ENCODE measurements at places on chromosomes 2 and 18. TPM values are rescaled to one million over a fixed set of nuclear protein-coding genes. Genes with fewer than 3 reads are reported as not detected.
A peak's percentile ranks its signal among the peaks of the same experiment; 100 is the strongest.

Gene COLEC12
- 79.2 TPM for total RNA-seq

Gene RGPD4
- total RNA-seq: not detected

Gene CAVIN2
- 182 TPM for total RNA-seq

Gene STAT1
- 103 TPM for total RNA-seq

Gene GYPC
- 92.6 TPM for total RNA-seq

Gene LRP2
- 47.8 TPM for total RNA-seq

Gene COLEC11
- 0.30 TPM for total RNA-seq

Gene HNRNPA3
- 132 TPM for total RNA-seq

Gene PPP1R1C
- total RNA-seq: 2.9 TPM

DNA sequence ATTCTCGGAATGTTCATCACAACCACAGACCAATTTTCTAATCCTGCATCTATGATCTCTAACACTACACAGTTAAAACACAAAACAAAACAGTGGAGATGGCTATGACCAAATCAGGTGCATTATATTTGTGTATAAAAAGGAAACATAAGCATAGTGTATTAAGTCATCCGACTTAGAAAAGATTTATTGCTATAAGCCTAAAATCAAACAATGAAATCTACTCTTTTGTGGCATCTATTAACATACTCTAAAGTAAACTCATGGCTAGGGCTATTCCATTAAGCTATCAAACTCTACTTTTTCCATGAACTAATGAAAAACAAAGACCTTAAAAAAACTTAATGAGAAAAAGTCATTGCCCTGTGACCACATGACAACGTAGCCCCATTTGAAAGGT, 8.7 kb downstream of the SP3 start:
- DNase-seq: no peak

- no peak for DNase-seq
These were observed 41.6 kb upstream of the SPAG16 start for GRCh38 chr2:213242653-213243052.

DNA sequence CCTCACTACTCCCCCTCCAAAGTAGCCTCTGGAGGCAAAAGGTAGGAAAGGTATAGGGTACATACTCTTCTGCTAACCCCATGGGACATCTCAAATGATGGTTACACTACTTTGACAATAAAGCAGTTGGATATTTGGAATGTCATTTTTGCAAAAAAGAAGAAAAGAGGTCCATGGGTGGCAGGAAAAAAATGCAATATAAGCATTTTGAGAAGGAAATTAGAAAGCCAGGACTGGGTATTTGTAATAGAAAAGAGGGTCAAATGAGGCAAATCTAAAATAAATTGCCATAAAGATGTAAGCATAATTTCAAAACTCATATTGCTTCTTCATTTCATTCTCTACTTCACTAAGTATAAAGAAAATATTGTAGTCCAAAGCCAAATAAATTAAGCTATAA, 280.2 kb downstream of the NOL4 start:
- no peak for DNase-seq

DNA sequence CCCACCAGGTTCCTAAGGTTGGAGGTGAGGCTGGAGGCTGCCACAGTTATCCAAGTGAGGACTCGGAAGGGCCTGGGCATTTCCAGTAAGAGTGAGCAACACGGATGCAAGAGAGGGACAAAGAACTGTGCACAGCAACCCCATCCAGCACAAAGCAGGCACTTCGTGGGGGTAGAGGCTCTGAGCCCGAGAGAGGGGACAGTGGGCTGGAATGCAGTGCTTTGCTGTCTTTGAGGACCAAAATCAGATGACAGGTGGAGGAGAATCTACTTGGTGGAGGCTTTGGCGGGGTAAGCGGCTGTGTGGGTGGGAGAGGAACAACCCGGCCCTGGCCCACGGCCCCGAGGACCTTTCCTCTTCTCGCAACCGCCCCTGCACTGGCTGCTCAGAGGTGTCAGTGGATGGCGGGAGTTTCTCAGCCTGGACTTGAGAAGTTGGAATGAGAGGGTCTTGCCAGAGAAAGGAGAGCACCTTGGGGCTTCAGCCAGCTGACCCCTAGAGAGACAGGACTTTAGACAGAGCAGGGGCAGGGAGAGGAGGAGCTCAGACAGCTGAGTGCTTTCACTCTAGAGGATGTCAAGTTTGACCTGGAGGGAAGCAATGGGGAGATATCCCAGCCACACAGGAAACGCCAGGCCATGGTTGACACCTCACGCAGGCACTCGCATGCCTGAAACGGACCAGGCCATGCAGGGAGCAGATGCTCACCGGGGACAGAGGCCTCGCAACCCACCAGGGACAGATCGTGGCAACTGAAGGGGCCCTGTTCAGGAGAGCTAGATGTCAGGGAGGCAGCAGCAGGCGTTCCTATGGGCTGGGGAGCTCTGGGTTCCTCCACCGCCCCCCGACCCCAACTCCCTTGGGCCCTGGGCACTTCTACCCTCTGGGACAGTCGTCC, 11.6 kb downstream of the RAMP1 start:
- DNase-seq: no peak

GRCh38 chr2:195057001-195057400, 600.0 kb upstream of the SLC39A10 start:
- no peak for DNase-seq

DNA sequence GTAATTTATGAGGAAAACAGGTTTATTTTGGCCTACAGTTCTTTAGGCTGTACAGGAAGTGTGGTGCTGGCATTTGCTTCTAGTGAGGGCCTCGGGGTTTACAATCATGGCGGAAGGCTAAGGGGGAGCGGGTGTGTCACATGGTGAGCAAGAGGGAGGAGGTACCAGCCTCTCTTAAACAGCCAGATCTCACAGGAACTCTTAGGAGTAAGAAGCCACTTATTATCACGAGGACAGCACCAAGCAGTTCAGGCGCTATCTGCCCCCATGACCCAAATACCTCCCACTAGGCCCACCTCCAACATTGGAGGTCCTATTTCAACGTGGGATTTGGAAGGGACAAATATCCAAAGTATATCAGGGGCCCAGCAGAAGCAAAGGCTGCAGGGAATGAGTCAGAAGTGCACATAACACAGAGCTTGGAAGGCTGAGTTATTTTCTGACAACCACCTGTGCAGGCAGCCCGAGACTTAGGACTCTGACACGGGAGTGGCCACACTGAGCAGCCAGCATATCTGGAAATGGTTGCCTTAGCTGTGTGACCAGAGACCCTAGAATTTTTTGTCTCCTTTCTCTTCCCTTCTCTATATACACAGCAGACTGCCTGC, 170.9 kb downstream of the PRPF40A start:
- DNase-seq: no peak

DNA sequence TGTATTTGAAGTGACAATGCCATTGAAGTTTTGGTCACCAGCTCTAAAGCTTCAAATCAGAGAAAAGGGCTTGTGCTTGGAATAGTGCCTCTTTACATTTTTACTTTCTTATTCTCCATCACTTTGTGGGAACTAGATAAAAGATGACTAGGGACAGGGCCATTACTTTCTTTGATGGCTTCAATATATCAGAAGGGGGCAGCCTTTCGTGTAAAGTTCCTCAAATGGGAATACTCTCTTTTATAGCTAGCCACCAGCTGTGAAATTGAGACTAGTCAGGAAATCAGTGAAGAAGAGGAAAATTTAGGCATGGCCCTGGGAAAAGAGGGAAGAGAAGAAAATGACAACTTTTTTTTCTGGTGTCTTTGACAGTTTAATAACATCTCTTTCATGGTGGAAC, 242.5 kb downstream of the DCC start:
- DNase-seq: no peak

DNA sequence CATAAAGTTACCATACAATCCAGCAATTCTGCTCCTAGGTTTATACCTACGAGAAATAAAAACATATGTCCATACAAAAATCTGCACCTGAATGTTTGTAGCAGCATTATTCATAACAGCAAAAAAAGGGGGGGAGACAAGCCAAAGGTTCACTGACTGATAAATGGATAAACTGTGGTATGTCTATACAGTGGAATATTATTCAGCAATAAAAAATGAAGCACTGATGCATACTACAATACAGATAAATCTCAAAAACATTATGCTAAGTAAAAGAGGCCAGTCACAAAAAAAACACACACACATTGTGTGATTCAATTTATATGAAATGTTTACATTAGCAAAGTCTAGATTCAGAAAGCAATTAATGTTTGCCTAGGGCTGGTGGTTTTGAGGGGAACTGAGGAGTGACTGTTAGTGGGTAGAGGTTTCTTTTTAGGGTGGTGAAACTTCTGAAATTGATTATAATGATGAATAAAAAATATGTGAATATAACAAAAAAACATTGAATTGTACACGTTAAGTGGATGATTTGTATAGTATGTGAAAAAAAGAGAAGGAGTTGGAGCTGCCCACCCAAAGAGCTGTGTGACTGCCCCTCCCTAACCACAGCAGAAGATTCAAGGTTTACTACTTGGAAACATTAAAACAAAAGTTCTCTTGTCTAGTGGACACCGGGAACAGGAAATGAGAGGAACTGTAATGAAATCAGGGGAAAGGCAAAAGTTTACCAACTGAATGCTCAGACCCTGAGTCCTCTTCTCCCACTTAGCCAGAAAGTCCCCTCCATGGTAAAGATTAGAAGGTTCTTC, 13.4 kb downstream of the COLEC12 start:
- DNase-seq: no peak

DNA sequence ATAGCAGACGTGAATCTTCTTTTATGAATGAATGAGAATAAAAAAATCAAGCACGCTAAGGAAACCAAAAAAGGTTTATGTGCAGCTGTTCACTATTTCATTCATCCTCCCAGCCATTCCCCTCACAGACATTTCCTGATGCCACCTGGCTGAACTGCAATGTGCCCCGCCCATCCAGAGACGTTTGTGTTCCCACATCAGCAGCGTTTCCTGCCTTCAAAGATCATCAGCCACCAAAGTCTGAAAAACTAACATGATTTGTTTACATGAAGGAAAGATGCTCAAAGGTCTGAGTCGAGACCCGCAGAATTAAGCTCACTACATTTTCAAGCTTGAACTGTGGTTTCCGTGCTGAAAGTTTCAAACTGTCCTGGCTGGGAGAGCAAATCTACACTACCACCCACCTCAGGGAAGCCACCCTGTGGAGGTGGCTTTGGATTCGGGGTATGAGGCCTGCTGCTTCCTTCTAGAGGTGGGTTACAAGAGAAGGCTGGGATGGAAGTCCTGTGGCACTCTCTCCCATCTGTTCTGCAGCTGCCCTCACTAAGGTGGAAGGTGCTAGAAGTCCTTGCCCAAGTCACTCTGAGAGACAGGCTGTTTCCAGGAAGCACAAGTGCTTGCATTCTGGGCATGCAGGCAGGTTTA, 201.3 kb upstream of the OSR1 start:
- no peak for DNase-seq

DNA sequence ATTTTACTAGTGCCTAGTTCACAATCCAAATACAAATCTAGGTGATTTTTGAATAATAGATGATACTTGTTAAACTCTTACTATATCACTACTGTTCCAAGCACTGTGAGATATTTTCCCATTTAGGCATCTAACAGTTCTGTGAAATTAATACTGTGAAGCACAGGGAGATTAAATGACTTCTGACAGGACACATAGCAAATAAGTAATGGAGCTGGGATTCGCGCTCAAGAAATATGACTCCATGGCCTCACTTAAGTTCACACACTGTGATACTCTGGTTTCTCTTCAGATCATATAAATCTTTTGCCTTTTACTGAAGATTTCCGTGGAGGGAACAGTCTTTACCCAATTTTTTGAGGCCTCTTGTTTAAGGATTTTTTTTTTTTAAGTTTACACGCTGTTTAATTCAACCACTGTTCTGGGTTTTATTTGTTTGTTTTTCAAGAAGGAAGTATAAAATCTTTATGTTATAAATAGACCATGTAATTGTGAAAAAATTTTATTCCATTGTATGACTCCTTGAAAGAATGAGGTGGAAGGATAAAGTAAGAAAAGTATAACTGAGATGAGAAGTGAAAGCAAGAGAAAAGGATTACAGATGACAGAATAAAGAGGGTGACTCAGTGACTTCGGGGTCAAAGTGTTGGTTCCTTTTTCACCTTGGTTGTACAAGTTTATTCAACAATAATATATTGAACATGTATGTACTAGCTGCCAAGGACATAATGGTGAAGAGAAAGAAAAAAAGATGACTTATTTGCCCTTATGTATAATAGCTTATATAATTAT, 30.2 kb downstream of the RBM45 start:
- DNase-seq: no peak

- DNase-seq: no peak
These were observed 1036.5 kb upstream of the CNTNAP5 start for GRCh38 chr2:122988395-122989221.

- peak; percentile 81 for DNase-seq
These were observed 8.0 kb upstream of the ITGB6 start for GRCh38 chr2:160207804-160208654.

DNA sequence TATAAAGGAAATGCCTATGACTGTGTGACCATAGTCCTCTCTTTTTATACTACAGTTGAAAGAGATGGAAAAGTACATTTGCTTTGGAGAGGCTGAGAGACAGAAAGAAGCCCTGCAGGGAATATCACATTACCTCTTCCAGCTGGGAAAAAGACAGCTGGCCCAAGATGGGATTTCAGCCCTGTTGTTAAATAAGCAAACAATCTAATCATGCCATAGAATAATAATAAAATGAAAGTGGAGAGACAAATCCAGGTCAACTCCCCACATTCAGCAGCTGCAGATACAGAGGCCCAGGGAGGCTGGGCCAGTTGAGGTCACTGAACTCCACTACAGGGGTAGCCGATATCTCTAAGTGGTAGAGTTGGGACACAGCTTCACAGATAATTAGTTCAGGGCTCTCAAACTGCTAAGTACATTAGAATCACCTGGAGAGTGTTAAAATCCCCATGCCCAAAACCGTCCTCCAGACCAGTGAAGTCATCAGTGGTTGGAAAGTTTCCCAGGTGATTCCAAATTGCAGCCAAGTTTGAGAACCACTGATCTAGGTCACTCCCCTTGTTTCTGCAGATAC, 81.9 kb downstream of the MOGAT1 start:
- DNase-seq: no peak

DNA sequence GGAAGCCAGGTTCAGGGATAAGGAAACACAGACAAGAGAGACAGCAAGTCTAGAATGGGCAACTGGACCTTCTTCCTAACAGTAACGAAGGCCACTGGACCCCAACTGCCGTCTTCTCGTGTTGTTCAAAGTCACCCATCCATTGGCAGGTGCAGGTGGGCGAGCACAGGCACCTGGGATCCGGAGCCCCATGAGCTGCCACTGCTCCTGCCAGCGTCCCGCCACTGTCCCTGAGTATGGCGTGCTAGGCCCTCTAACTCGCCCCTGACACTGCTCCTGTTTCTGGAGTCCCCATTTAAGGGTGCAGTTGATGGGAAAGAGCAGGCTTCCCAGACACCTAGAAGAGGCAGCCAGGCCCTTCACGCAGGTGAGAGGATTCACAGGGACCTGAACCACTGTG, 48.0 kb downstream of the NDUFA10 start:
- DNase-seq: no peak

DNA sequence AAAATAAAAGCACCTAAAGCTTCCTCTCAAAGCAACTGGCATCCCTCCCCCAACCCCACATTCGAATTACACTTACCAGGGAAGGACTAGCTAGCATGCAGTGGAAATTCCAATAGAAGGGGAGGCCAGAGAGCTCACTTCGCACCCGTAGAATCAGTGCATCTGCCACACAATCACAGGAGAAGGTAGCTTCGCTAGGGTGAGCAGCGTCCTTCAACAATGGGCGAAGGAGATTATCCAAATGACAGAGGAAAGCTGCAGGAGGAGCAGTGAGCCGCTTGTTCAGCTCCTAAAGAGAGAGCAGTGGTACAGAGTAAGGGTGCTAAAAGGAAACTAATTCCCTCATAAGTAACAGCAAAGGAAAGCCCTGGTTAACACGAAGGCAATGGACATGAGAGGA, 3.2 kb downstream of the NHEJ1 start:
- no peak for DNase-seq
